Motor neuron (in vitro differentiated cells): ENCODE measurements at places on chromosomes 6 and 20.

DNA sequence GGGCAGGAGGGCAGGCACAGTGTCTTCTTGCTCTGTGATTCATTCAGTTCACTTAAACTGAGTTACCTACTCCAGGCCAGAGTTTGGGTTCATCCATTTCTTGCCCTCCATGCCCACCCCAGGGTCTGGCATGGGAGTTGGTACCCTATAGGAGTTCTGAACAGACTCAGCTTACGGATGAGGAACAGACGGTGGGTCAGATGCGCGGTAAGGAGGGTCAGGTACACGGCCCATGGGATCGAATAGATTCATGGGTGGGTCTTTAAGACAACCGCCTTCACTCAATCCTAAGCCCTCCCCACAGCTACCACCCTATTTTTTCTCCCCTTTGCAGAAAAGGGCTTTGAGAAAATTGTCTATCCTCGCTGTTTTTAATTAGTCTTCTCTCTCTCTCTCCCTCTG lies 13.1 kb upstream of the TRIB3 start:
- ATAC-seq: no peak

- ATAC-seq: no peak
Observed at GRCh38 chr6:41453244-41453643, 92.9 kb upstream of the FOXP4 start.

DNA sequence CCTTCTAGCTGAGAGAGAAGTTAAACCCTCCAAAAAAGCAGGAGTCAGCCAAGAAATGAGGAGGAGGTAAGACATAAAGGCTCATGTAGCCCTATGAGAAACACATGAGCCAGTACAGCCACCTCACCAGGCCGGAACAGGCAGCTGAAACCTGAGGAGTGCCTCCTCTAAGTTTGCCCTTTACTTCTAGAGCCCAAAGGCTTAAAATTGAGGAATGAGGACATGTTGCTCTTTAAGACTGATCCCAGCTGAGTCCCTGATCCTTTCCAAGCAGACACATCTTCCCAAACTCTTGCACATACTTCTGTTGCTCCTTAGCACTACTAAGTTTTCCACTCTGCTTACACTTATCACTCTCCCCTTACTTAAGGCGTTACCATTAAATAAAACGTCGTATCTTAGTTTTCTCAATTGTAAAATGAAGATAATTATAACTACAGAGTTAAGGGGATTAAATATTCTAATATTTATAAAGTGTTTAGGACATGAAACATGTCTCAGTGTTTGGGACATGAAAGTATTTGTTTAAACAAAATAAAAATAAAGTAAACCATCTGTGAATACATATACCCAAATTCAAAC lies 124.0 kb downstream of the OGFRL1 start:
- ATAC-seq: no peak

- ATAC-seq: no peak
Observed at GRCh38 chr6:88013554-88013953, 34.1 kb upstream of the SPACA1 start.

- peak; percentile 21 for ATAC-seq
Observed at GRCh38 chr6:29992807-29993206, 50.5 kb downstream of the HLA-A start.

DNA sequence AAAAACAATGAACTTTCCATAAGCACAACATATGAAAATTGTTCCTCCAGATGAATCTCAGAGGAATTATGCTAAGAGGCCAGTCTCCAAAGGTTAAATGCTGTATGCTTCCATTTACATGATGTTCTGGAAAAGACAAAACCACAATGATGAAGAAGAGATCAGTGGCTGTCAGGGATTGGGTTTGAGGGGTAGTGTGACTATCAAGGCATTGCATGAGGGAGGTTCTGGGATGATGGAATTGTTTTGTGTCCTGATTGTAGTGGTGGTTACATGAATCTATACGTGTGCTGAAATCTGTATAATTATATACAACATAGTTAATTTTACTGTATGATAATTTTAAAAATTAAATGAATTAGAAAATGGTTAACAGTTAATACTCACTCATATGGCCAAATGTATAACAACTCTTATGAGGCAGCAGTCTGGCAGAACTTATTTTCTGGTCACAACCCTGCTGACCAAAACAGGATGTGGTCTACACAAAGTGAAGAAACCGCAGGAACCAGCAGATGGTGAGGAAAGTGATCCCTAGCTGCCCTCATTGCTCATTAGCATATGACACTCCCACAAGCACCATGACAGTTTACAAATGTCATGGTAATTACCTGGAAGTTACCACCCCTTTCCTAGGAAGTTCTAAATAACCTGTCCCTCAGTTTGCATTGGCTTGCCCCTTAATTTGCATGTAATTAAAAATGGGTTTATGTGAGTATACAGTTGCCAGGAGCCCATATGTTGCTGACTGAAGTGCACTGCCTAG lies 31.9 kb downstream of the NSFL1C start:
- no peak for ATAC-seq

DNA sequence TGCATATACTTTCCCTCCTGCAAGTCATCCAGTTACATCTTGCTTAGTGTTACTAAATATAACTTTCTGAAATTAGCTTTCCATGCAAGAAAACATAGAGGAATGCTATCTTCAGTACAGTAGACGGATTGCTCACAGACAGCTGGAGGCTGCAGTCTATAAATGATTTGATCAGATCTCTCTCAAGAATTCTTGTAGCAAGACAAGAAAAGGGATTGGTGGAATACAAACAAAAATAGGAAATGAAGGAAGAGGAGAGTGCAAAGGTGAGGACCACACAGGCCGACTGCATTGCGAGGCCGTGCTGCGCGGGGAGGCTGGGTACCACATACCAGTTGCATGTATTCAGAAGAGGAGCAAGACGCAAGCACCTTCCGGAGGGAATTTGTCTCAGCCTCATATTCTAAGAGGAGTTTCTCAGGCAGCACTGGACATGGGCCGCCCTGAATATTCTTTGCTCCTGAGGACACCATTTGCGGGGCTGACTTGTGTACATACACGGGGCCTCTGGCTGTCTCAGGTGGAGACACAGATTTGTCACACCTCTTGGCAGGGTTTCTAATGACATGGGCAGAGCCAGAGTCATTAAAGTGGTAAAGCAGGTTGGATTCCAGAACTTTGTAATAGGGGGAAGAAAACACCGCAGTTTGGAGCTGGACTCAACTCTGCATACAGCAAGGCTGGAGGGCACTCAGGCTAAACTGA lies 22.7 kb upstream of the KIF25 start:
- ATAC-seq: no peak

DNA sequence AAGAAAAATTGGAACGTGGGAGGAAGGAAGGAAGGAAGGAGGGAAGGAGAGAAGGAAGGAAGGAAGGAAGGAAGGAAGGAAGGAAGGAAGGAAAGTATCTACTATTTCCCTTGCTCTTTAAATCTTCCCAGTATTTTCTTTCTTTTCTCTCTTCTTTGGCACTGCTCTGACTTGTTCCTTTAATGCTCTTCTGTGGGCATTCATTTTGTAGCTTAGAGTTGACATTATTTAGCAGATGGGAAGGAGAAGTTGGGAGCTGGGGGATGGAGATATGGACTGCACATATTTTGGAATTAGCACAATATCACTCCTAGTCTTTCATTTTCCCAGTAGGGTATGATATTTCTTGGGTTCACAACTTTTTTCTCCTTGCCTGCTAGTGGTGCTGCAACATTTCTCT lies 152.2 kb downstream of the TFAP2B start:
- no peak for ATAC-seq

DNA sequence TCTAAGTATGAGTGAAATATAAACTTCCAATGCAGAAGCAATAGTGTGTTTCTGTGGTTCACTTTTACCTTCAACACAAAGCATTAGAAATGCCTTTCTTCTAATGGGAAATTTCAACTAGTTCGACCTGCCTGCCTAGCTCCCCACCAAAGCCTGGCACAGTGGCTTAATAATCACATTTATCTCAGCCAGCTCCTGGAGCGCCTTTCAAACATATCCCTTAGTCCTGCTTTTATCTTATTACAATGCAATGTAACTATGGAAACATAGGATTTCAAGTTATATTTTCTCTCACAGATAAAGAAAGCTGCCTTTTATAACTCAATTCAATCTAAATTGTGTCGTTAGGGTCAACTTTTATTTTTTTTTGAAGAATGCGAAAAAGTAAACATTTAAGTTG lies 53.7 kb downstream of the KIF13A start:
- ATAC-seq: no peak

GRCh38 chr20:50562262-50562701 lies 52.1 kb downstream of the PTPN1 start:
- ATAC-seq: no peak

- ATAC-seq: no peak
Observed at GRCh38 chr6:160173806-160174527, 52.4 kb downstream of the SLC22A1 start.

DNA sequence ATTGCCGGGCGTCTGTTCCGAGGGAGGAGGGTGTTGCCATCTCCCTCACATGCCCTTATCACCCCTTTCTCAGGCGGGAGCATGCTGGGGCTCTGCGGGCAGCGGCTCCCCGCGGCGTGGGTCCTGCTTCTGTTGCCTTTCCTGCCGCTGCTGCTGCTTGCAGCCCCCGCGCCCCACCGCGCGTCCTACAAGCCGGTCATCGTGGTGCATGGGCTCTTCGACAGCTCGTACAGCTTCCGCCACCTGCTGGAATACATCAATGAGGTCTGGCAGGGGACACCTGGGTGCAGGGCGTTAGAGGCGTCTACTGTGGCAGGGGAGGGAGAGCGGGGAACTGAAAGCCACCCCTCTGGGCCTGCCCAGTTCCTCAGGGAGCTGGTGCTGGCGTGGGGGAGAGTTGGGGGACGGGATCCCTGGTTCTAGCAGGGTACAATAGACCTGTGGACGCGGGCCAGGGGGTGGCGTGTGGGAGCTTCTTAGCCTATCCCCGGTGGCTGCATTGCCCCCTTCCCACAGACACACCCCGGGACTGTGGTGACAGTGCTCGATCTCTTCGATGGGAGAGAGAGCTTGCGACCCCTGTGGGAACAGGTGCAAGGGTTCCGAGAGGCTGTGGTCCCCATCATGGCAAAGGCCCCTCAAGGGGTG lies 697 bp downstream of the PPT2 start:
- ATAC-seq: peak; percentile 62

DNA sequence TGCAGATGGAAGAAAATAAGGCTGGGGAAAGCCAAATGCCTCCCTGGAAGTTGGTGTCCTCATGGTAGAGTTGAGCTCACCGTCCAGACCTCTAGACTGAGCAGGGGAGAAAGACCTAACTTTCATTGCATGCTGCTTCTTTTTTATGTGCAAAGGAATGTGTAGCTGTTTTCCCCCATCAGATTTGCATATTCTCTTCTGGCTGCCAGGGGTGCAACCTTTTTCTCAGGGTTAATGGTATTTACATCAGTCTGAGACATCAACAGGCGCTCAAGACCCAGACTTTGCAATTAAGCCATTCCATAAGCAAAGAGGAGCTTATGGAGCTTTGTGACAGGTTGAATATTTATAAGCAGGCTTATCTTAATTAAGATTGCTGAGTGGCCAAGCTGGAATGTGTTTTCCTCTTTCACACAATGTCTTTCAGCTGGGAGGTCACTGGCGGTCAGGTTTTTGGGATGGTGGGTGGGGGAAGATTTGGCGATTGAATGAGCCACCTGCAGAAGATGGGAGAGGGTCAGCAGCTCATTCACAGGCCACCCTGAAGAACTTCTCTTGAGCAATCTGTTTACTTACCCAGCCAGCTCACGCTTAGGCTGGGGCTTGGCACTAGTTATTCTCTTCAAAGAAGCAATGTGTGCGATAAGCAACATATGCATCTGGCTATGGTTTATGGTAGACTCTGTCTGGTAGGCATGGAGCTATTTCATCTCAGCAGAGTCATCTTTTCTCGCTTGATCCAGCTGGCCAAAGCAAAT lies 88.6 kb downstream of the SCP2D1 start:
- ATAC-seq: no peak

DNA sequence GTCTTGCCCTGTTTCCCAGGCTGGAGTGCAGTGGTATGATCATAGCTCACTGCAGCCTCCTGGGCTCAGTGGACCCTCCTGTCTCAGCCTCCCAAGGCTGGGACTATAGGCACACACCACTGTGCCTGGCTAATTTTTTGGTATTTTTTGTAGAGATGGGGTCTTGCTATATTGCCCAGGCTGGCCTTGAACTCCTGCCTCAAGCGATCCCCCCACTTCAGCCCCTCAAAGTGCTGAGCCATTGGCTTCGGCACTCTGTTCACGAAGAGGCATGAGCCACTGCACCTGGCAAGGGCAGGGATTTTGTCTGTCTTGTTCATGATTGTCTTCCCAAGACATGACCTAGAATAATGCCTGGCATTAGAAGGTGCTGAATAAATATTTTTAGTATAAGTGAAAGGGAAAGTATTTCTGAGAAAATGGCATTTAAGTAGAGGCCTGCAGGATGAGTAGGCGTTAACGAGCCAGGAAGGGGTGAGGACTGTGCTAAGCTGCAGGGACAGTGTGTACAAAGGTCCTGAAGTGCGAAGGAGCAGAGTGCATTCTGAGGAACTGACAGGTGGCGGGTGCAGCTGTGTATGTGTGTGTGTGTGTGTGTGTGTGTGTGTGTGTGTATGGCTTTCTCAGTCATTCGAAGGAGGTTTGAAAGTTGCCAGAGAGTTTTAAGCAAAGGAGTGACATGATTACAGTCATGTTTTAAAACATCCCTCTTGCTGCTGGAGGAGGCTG lies 43.0 kb downstream of the VEGFA start:
- no peak for ATAC-seq

- ATAC-seq: peak; percentile 96
Observed at GRCh38 chr6:6758915-6759654, 170.6 kb downstream of the LY86 start.

GRCh38 chr6:108473197-108473596 lies 87.5 kb upstream of the FOXO3 start:
- ATAC-seq: no peak

GRCh38 chr6:28567506-28567905 lies 41.8 kb downstream of the GPX5 start:
- ATAC-seq: no peak

DNA sequence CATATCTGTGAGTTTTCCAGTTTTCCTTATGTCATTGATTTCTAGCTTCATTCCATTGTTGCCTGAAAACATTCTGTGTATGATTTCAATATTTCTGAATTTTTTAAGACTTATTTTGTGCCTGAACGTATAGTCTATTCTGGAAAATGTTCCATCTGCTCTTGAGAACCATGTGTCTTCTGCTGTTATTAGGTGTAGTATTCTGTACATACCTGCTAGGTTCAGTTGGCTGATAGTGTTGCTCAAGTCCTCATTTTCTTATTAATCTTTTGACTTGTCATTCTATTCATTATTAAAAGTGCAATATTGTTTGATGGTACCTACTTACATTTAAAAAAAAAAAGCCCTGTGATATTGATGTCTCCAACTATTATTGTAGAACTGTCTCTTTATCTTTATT lies 869.8 kb upstream of the MAN1A1 start:
- no peak for ATAC-seq
